ENCODE measurements at places on chromosomes 11 and 22.

DNA sequence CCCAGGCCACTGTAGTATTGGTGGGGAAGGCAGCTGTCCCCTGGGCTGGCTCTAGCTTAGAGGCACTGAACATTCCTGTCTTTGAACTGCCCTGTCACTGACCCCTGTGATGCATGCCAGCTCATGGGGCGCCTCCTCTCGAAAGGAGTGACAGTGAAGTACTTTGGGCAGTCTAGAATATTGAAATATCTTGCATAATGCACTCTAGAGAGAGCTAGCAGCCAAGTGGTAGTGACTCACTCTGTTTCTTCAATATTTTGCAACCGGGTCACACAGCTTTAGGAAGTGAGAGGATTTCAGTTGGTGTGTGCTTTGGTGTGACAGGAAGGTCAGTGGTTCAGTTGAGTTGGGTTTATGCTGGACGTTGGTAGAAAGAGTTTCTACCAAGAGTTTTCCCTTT, 35.5 kb upstream of the ST14 start:
- DNase-seq: peak; percentile 90

GRCh38 chr11:78930810-78931523, 356.3 kb upstream of the NARS2 start:
- DNase-seq: no peak

DNA sequence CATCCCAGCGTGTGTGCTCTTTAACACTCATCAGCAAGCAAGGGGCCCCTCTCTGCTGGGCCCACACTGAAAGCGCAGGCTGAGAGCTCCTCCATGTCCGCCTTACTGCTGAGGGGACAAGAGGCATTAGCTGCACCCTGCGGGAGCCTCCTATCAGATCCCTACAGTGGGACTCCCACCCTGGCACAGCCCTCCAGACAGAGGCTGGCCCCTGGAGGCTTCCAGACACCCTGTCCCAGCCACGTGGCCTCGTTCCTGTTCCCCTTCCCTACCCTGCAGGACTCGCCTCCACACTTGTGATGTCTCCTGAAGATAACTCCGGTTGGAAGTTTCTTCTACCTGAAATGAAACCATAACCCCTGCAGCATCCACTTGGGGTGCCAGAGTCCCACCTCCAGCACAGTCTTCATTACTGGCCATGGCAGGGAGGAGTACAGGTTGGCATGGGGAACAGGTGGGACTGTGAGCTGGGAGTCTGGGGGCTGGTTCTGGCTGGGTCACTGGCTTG, 5.0 kb upstream of the SH3BP1 start:
- DNase-seq: no peak

DNA sequence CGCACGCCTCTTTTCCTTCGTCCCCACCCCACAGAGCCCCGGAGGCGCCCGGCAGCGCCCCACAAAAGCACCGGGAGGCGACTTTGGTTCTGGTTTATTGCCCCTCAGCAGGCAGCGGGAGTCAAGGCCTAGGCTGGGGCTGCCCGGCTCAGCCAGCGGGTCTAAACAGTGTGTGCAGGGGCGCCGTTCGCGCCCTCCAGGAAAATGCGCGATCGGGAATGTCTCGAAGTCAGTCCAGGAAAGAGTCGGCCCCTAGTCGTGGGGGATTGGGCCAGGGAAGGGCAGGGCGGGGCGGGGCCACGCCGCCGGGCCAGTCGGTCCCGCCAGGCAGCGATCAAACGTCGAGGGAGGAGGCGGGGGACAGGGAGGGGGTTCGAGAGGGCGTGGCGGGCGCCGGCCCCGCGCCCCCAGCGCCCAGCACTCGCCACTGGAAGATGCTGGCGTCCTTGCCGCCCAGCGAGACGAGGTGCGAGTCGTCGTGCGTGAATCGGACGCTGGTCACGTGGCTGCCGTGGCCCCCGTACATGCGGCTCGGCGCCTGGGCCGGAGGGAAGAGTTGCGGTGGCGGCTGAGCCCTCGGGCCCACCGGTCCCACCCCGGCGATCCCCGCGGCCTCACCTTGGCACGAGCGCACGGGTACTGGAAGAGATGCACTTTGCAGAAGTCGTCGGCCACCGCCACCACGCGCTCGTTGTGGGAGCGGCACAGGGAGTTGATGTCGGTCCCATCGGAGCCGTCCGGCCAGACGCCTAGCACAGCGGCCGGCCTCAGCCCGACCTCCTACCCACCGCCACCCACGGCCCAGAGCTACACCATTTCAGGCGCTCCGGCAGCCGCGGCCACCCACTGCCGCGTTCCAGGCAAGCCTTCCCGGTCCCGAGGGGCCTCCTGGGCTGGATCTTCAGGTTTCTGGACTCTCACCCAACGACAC, 741 bp upstream of the MTA2 start:
- peak; percentile 41 for DNase-seq

GRCh38 chr11:43959321-43959995, 17.0 kb downstream of the C11orf96 start:
- no peak for DNase-seq

- no peak for DNase-seq
These were observed 74.1 kb downstream of the PIWIL4 start for GRCh38 chr11:94641167-94641761.

DNA sequence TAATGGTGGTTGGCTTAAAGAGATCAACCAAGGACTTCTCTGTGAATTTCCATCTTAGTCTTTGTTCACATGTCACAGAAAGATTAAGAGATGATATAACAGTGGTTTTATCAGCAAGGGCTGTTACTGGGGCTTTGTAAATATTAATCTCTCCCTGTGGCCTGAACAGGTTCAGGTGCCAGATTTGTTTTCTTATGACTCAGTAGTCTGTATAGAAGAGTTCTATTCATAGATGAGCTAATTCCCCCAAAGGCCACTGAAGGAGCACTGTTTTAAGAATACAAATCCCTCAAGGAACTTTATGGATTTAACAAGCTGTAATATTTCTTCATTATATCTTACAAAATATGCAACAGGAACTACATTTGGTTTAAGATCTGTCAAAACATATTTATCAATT, 50.4 kb downstream of the TCP11L1 start:
- no peak for DNase-seq

DNA sequence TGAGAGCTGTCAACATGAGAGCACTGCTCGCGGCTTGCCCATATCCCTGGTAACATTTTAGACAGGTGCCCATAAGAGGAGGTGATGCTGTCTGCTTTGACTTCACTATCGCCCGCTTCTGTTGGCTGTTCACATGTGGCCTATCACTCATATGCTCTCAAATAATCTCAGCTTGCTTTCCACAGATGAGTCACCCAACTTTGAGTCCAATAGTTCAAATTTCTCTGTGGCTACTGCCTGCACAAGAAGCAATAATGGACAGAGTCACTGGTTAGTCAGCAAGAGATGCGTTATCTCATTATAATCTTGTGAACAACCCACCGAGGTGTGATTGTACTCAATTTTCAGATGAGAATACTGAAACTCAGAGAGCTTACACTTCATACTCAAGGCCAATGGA, 1714.1 kb downstream of the LRRC4C start:
- no peak for DNase-seq

GRCh38 chr11:119691020-119691666, 37.9 kb downstream of the NECTIN1 start:
- no peak for DNase-seq

- no peak for DNase-seq
These were observed 14.2 kb upstream of the SLC5A4 start for GRCh38 chr22:32269316-32269715.

- no peak for DNase-seq
These were observed 150.8 kb upstream of the NTM start for GRCh38 chr11:131219646-131220045.

DNA sequence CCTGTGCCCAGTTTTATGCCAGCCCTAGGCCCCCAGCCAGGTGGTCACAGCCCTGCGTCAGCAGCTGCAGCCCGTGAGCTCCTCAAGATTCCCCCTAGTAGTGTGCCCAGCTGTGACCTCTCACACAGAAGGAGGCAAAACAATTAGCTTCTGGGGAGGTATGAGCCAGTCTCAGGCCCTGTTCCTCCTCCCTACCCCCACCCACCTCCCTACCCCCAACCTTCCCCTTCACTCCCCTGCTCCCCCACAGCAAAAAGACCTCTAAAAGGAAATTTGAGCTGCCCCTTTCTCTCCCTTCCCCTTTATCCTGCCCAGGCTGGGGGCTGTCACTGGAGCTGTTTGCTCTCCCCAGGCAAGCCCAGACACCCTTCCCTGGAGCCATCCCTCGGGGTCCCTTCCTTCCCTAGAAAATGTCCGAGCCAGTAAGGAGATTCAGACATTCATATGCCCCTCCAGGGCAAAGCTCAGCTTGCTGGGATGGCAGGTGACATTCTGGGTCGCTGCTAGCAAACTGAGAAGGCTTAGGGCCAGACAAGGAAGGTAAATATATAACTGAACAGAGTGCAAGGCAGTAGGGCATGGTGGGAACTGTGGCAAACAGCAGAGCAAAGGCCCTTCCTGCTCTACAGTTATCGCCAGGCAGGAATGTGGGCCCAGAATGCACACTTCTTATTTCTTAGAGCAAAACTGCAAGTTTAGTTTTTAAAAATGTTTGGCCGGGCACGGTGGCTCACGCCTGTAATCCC, 300.2 kb downstream of the MN1 start:
- DNase-seq: no peak

GRCh38 chr11:41878095-41878494, 418.6 kb upstream of the LRRC4C start:
- no peak for DNase-seq
